ENCODE measurements at places on chromosomes 2 and 18. TPM values are rescaled to one million over a fixed set of nuclear protein-coding genes. Genes with fewer than 3 reads are reported as not detected.

CFAP53 gene
- 0.29 TPM for total RNA-seq

KLHL29 gene
- 4.1 TPM for total RNA-seq

EPHA4 gene
- total RNA-seq: 1.5 TPM

DNA sequence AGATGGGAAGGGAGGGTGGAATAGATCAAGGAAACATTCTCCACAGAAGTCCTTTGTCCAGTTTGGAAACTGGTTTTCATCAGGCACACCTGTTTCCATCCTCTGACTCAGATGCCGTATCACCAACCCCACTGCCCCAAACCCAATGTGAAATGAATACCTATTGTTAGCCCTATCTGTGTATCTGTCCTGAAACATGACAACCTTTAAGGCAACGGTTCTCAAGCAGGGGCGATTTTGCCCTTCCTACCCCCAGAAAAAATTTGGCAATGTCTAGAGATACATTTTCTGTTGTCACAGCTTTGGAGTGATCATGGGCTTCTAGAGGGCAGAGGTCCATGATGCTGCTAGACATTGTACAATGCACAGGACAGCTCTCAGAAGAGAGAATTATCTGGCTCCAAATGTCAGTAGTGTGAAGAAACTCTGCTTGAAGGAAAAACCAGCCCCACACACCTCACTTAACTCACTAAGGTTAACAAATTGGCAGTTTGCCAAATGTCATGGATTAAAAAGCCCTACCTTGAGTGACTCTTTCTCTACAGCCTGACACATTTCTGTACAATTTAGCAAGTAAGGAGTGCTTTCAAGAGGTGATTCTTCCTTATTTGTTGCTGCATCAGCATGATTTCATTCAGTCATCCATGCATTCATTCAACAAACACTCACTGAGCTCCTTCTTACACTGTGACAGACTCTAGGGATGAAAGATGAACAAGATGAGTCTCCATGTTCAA lies 3.4 kb downstream of the SCTR start:
- DNase-seq: no peak
- no peaks in the 10 kb centered on the region for H3K36me3 ChIP-seq
- H3K27me3 ChIP-seq: peaks cover 31% of the 10 kb centered on the region
- H3K4me3 ChIP-seq: no peak overlapping the region
- no peaks in the 10 kb centered on the region for H3K4me1 ChIP-seq
- H3K27ac ChIP-seq: no peak overlapping the region

DNA sequence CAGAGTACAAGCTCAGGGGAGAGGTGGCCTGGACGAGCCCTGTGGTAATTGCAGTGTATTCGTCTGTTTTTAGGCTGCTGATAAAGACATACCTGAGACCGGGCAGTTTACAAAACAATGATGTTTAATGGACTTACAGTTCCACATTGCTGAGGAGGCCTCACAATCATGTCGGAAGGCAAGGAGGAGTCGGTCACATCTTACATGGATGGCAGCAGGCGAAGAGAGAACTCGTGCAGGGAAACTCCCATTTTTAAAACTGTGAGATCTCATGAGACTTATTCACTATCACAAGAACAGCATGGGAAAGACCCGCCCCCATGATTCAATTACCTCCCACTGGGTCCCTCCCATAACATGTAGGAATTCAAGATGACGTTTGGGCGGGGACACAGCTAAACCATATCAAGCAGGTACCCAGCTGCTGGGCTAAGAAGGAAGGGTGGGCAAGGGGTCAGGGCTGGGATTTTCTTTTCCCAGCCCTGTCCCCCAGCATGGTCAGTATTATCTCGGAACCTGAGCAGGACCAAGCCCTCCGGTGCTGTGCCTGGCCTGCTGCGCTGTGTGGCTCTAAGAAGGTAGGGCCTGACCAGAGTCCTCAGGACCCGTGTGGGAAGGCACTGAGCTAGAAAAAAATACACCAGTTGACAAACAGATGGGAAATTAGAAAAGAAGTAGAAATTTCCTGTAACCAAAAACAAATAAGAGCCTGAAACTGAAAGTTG lies 78.6 kb upstream of the SH3BP4 start:
- H3K27ac ChIP-seq: no peak overlapping the region
- no peak overlapping the region for H3K4me3 ChIP-seq
- no peaks in the 10 kb centered on the region for H3K36me3 ChIP-seq
- DNase-seq: no peak
- no peaks in the 10 kb centered on the region for H3K4me1 ChIP-seq

DNA sequence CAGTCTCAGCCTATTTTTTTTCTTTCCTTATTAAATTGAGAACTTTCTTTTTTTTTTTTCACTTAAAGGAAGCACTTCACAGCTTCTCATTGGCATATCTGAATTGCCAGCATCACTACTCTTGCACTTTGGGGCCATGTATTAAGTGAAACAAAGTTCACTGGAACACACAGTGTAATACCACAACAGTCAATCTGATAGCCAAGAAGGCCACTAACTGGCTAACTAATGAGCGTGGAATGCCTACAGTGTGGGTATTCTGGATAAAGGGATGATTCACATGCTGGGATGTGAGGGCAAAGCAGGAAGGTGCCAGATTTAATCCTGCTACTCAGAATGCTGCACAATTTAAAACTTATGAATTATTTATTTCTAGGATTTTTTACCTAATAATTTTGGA lies 11.7 kb upstream of the C18orf63 start:
- H3K4me1 ChIP-seq: no peaks in the 10 kb centered on the region
- H3K4me3 ChIP-seq: no peak overlapping the region
- no peaks in the 10 kb centered on the region for H3K36me3 ChIP-seq
- DNase-seq: no peak
- no peak overlapping the region for H3K27ac ChIP-seq

DNA sequence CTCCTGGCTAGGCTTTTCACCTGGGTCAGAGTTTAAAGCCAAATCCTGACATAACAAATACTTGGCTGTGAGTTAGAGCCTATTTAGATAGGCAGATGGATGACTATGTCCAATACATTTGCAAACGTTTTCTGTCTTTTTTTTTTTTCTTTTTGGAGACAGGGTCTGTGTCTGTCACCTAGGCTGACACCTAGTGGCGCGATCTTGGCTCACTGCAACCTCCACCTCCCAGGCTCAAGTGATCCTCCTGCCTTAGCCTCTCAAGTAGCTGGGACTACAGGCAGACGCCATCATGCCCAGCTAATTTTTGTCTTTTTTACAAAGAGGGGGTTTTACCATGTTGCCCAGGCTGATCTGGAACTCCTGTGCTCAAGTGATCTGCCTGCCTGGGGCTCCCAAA lies 124.8 kb downstream of the DYM start:
- no peak overlapping the region for H3K27ac ChIP-seq
- H3K27me3 ChIP-seq: no peaks in the 10 kb centered on the region
- H3K4me1 ChIP-seq: no peaks in the 10 kb centered on the region
- H3K36me3 ChIP-seq: peaks cover 7% of the 10 kb centered on the region

Measured in activated CD8-positive, alpha-beta T cell treated with anti-CD3 and anti-CD28 coated beads, Interleukin-2, amount 10 ng/mL, durations not matched to agents 7 days and 5 days (primary cell).